ENCODE measurements at places on chromosomes 12 and 14.

DNA sequence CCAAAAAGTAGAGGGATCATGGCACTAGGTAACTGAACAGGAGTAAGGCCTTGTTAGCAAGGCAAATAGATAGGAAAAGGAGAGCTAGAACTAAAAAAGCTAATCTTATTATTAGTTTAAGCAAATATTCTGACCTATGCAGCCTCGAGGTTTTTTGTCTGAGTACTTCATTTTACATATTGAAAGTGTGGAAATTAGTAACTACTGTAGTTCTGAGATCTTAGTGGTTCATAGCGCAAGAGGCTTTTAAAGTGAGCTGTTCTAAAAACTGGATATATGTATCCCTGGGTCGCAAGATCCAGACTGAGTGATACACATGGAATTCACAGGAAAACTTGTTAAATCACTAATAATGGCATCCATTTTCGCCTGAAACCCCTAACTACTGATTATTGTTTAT is 411.0 kb upstream of the SOX5 start:
- DNase-seq: no peak

DNA sequence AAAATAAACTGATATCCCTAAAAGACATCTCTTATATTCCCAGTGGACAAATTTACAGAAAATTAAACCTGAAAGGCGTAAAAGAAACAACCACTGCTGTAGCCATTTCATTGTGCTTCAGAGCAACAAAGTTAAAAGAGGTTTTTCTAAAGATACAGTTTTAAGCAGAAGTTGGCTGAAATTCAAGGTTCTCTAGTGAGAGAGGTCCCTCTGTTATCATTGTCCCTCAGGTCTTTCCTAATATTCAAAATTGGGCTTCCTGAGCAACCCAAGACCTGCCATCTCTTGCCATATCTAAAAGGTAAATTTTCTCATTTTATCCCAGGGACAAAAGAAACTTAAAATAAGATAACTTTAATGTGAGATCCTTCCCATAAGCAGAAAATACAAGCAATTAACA is 10.7 kb upstream of the SOS2 start:
- DNase-seq: no peak

DNA sequence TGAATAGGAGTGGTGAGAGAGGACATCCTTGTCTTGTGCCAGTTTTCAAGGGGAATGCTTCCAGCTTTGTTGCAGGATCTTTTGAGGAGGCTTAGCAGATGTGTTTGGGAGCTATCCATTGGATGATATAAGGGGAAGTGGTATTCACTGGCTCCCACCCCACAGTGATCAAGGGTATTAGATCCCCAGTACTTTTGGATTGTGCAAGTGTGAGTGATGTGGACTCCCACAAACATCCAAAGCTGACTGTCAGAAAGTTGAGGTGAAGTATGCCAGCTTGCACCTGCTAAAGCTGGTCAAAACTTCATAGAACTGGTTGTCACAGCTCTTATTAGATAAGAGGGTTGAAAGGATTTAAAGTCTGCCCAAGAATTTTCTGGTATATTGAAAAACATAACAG is 110.1 kb upstream of the BTG1 start:
- no peak for DNase-seq

DNA sequence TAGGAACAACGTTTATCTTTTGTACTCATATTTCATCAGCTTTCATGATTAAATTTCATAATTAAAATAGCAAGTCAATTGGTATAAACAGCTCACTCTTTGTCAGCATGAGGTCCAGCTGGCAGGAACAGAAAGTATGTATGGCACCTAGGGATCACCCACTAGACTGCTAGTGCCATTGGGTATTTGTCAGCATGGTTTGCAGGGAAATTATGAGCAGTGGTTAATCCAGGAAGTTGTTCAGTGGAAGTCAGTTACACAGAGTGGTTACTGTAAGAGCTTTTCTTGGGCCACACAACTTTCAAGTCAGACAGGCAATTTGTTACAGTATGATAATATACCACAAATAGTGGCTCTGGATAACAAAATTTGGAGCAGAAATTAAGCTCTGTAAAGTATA is 340.3 kb upstream of the RGS6 start:
- no peak for DNase-seq

GRCh38 chr12:64567570-64567969 is 42.7 kb upstream of the RASSF3 start:
- no peak for DNase-seq

DNA sequence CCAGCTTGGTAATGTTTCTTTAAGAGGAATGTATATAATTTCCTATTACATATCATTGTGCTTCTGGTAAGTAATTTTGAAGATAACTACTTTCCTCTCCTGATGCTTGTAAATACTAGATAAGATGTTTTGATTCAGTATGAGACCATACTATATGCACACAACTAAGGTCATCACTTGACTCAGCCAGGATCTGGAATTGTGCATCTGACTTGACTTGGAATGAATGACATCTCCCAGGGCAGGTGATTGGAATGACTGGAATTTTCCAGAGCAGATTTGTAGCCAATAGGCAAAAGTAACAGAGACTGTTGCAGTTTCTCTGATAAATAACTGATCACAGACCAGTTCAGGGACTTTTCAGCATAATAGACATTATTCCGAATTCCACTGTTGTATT is 11.1 kb downstream of the BEST3 start:
- DNase-seq: no peak

- no peak for DNase-seq
These were observed 229.2 kb downstream of the NRXN3 start for GRCh38 chr14:78399316-78399889.

GRCh38 chr12:64631197-64631596 is 20.9 kb downstream of the RASSF3 start:
- no peak for DNase-seq

- DNase-seq: no peak
These were observed 13.3 kb upstream of the KLHDC2 start for GRCh38 chr14:49754570-49755097.

GRCh38 chr14:89283327-89284060 is 133.5 kb downstream of the FOXN3 start:
- no peak for DNase-seq

GRCh38 chr14:85531141-85531586 is 1.2 kb downstream of the FLRT2 start:
- DNase-seq: no peak

- no peak for DNase-seq
These were observed 28.7 kb downstream of the GIT2 start for GRCh38 chr12:109967383-109968031.

- DNase-seq: no peak
These were observed 172.2 kb downstream of the NPAS3 start for GRCh38 chr14:33110737-33111443.

DNA sequence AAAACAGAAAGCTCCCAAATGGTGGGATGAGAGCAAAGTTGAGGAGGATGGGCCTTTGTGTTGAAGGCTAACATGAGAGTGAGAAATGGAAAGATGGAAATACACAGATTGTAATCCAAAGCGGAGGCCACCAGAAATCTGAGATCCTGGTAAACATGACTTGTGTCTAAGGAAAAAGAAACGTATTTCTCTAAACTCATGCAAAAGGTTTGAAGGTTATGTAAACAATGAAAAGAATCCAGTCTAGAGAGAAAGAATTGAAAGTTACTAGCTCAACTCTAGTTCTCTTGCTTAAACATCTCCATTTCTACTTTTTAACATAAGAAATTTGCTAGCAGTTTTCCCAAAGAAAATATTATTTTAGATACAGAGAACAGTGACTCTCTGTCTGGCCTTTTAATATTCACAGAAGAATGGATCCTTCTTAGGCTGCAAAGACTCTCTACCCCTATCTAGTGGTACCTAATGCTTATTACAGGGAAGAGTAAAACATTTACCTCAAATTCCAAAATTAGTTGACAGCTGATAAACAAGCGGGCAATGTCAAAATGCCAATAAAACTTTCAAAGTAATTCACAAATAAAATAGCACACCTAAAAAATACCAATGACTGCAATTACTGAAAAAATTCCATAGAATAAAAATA is 75.8 kb upstream of the SOX5 start:
- DNase-seq: no peak

DNA sequence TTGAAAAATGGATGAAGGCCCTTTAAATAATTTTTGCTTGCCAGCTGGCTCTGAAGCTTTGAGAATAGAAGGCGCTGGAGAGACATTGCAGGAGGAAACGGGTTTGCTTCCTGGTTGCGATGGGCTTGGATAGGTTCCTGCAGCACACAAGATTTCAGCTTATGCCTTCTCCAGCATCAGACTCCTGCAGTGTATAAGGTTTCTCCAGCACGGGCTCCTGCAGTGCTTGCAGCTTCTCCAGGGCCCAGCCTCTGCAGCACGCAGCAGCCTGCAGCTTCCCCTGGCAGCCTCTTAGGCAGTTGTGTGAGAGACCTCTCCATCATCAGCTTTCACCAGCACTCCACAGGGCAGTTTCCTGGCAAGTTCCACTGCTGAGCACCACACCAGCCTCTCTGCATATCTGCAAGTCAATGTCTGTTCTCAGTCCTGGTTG is 78.7 kb upstream of the ZDHHC17 start:
- DNase-seq: no peak

DNA sequence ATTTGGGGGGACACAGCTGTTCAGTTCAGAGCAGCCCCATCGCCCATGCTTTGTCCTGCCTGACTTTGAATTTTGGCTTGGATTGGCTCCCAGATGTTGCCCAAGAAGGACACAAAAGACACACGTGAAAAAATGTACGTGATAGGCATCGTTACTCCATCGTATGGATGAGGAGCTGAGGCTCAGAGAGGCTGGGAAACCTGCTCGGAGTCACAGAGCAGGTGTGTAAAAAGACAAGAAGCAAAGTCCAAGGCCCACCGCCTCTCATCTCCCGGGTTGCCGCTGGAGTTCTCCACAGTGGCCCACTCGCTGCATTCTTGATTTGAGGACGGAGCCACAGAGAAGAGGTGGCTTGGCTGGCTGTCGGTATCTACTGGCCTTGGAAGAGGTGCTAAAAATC is 41.0 kb upstream of the BEGAIN start:
- no peak for DNase-seq

- no peak for DNase-seq
These were observed 78.7 kb downstream of the PLXNC1 start for GRCh38 chr12:94227066-94227465.
